ENCODE measurements at places on chromosomes 4 and X.
A peak's percentile ranks its signal among the peaks of the same experiment; 100 is the strongest.

DNA sequence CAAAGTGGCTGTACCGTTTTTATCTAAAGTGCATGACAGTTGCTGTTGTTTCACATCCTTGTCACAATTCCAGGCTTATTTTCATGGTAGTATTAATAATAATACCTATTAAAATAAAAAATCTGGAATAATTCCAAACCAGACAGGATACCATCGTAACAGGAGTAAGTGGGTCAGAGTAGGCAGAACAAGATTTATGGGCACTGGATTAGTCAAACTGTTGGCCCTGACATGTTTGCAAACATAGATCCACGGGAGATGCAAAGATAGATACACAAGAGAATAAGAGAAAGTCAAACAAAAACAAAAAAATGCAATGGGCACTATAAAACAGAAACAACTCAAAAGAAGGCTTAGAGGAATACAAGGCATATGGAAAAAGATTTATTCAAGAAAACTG, 449.5 kb upstream of the HS3ST1 start:
- DNase-seq, result no peak

DNA sequence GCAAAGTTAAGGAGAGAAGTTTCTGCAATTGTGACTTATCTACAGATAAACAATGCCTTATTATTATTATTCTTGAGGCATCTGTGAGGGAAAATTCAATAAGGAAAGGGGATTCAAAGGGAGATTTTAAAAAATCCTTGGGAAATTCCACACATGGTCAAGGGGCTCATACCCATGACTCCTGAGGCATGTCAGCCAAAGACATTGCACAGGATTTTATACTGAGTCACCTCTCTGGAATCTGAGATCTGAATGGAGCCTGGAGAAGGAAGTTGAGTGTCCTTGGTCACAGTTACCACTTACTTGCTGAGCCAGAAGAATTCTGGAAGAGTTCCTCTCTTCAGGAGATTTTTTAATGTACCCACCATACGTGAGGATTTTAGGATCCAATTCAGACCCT, 14.4 kb upstream of the CXCL8 start:
- peak; percentile 86 for DNase-seq

DNA sequence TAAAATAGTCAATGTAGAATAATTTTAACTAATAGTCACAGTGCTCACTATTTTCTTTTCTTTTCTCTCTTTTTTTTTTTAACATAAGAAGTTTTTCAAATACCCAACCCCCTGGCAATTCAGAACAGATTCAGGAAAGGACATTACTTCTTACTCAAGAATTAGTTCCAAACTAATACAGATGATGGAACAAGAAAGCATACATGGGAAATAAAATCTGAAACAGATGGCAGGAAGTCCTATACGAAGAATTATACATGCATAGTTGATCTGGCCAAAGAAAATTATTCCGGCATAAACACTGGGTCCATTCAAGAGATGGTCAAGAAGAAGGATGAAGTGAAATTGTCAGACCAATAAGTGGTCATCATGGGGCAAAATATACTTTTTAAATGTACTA, 614.4 kb upstream of the INTU start:
- no peak for DNase-seq

GRCh38 chr4:18937746-18938145, 916.2 kb upstream of the LCORL start:
- no peak for DNase-seq

GRCh38 chrX:31092970-31093638, 21.3 kb upstream of the FTHL17 start:
- no peak for DNase-seq

- no peak for DNase-seq
Observed at GRCh38 chr4:122163301-122163700, 11.2 kb downstream of the BLTP1 start.

DNA sequence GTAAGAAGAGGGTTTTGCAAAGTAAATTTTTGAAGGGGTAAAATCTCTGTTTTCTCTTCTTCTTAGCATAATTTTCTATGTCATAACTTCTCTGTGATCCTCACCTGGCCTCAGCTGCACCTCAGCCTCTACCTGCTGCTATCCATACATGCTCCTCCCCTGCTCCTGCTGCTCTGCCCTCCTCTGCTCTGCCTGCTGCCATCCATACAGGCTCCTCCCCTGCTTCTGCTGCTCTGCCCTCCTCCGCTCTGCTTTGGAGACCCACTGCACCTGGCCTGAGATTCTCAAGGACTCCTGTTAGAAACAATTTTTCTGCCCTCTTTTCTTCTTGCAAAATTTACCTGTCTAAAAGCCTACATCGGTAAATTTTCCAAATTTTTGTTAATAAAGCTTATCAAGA, 388.6 kb upstream of the PITX2 start:
- no peak for DNase-seq

GRCh38 chr4:24252121-24252520, 332.2 kb downstream of the DHX15 start:
- no peak for DNase-seq

DNA sequence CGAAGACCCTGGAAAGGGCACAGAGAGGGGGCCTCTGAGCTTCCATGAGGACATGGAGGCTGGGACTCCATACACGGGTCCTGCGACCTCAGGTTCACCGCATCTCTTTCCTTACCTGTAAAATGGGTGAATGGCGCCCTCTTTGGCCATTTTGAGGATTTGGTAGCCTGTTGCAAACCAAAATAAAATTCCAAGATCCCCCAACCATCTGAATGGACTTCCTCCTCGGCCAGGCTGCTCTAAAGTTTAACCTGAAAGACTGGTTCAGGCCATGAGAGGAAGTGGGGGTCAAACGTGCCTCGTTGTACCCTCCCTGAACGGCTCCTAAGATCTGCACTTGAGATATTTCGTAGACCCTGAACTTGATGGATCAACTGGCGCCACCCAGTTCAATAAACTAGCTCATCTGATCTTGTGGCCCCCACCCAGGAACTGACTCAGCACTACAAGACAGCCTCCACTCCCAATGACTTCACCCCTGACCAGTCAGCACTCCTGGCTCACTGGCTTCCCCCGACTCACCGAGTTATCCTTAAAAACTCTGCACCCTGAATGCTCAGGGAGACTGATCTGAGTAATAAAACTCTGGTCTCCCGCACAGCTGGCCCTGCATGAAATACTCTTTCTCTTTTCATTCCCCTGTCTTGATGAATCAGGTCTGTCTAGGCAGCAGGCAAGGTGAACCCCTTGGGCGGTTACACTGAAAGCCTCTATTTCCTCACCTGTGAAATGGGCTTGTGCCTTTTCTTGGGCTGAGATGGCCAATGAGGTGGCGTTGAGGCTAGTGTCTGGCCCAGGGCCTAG, 32.9 kb upstream of the GPR78 start:
- peak; percentile 39 for DNase-seq

DNA sequence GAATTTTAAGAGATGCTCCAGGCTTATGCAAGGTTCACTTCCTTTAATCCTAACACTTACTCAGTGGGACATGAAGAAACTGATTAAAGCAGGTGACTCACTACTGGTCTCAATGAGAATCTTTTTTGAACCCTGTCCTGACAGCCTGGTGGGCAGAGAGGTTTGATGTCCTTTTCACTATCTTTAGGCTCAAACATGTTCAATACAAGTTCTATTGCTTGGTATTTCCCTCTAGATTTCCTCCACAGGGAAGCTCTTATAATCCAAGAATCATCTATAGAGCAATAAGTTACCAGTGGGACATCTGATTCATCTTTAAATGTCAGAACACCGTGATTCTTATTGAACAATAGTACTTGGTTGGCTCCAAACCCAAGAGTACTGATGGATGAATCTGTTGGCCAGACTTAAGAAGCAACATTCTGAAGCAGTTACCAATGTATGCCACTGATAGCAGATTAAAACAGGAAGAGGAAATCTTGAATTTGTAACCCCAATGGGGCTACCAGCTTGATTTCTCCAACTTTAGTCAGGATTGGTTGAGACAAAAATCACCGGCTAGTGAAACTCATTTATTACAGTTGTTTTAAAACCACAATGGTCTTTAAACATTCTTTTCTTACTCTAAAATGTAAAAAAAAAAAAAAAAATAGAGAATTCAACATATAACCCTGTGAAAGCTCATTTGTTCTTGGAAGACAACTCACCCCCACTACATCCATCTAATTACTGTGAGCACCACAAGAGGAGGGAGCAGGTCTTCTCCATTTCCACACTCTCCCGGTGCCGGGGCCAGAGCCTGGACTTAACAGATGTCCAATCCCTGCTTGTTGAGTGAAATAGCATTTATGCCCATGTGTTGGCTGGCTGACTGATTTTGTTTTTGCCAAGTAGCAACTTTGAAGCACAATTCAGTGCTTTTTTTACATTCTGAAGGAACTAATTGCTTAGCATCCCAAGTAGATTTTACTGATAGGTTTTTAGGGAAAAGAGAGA, 43.3 kb downstream of the FGFBP1 start:
- DNase-seq, result no peak

DNA sequence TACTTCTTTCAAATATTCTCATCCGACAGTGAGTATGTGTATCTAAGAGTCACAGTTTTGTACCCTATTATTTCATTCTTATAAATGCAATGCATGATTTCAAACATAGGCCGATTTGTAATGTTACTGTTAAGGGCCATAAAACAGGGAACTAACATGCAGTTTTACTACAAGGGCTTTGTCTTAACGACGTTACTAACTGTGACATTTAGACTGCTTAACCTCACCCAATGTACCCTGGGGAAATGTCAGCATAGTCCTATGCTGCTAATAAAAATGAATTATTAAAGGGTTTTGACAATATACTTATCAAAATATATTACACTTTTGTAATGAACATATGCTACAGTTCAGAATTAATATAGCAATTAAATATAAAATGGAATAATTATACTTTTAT, 74.8 kb upstream of the CPXCR1 start:
- DNase-seq, result no peak

Data from HFFc6 (cell line).